ENCODE measurements at places on chromosomes 1 and 21.

- no peak for DNase-seq
Observed at GRCh38 chr1:194184974-194185373, 998.6 kb upstream of the B3GALT2 start.

GRCh38 chr1:40795811-40796586, 12.4 kb downstream of the KCNQ4 start:
- no peak for DNase-seq

GRCh38 chr1:164673584-164674214, 114.7 kb downstream of the PBX1 start:
- DNase-seq, result no peak

DNA sequence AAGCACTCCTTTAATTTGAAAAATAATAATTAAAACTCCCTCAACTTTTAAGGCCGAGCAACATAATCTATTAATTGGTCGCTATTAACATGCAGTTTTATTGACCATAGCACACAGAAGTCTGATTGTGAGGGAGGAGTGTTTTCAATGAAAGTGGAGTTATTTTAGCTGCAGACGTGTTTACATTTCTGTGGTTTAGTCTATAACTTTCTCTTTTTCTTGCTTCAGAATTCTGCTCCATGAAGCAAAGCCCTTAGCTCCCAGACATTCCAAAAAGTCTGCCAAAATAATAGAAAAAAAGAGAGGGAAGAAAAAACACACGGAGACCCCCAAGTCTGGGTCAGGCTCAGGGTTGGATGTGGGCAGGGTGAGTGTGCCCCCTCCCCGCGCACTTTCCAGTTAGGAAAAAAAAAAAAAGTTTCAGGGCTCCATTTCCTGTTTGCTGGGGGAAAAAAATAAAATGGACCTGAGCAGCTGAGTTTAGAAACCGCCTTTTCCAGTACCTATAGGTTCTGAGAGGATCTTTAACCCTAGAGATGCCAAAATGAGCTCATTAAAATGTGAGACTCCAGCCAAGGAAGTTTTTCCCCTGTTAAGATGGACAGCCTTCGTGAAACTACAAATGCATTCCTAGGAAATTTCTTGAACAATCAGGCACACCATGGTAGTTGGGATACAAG, 143.7 kb upstream of the ETS2 start:
- no peak for DNase-seq

GRCh38 chr1:172497230-172497629, 35.7 kb upstream of the SUCO start:
- DNase-seq, result no peak

- no peak for DNase-seq
Observed at GRCh38 chr1:157982136-157982535, 11.3 kb upstream of the KIRREL1 start.

DNA sequence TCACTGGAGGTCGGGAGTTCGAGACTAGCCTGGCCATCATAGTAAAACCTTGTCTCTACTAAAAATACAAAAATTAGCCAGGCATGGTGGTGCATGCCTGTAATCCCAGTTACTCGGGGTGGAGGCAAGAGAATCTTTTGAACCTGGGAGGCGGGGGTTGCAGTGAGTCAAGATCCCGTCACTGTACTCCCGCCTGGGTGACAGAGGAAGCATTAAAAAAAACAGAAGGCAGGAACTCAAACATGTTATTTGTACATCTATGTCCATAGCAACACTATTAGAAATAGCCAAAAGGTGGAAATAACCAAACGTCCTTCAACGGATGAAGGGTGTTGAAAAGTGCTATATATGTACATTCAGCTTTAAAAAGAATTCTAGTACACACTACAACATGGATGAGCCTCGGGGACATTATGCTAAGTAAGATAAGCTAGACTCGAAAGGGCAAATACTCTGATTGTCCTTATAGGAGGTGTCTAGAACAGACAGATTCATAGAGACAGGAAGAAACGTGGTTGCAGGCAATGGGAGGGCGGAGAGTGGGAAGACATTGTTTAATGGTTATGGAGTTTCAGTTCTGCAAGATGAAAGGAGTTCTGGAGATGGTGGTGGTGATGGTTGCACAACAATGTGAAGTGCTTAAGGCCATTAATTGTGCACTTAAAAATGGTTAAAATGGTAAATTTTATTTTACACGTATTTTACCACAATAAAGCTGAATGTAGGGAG, 19.2 kb downstream of the NLRP3 start:
- no peak for DNase-seq
